Fibroblast of villous mesenchyme (primary cell): ENCODE measurements at places on chromosomes 1 and 21. TPM values are rescaled to one million over a fixed set of nuclear protein-coding genes. Genes with fewer than 3 reads are reported as not detected.

- DNase-seq, result peak; percentile 74
Measured at GRCh38 chr21:34544032-34544496, 32.1 kb upstream of the KCNE1 start.

GRCh38 chr1:21793104-21793503 lies 10.2 kb upstream of the USP48 start:
- DNase-seq, result no peak

DNA sequence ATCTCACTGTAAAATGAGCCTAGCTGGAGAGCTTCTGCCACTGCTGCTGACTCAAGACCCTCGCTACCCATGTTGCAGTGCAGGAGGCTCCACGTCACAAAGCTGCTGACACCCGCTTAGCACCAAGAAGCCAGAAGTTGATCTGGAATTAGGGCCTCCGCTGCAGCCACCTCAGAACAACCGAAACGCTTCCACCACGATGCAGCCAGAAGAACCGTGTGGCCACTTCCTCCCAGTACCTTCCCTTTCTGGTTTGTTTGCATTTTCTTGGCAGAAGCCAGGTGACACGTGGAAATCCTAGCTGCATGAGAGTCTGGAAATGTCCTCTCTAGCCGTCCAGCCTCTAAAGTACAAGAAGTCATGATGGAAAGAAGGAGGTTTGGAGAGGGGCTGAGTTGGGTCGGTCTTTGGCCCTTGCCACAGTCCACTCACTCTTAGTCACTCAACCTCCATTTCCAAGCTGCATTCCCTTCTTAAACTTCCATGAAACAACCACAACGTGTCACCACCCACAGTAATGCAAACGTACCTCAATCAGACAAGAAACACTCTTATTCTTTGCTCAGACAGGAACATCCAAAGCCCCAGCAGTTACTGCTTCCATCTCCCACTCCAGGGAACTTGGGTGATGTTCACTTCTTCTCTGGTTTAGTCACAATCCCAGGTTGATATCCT lies 10.0 kb upstream of the CDA start:
- no peak for DNase-seq

GRCh38 chr1:95948023-95948422 lies 714.0 kb downstream of the RWDD3 start:
- no peak for DNase-seq

The ERG gene
- not detected in 2 replicates for total RNA-seq
